ENCODE measurements at places on chromosomes 6 and 20. TPM values are rescaled to one million over a fixed set of nuclear protein-coding genes. Genes with fewer than 3 reads are reported as not detected.

The FLRT3 gene
- not detected for total RNA-seq

The ABHD16B gene
- 0.11 TPM for total RNA-seq

- DNase-seq, result no peak
These were observed 97.4 kb upstream of the SALL4 start for GRCh38 chr20:51899674-51900073.

The LINC00237 gene
- not detected for total RNA-seq

DNA sequence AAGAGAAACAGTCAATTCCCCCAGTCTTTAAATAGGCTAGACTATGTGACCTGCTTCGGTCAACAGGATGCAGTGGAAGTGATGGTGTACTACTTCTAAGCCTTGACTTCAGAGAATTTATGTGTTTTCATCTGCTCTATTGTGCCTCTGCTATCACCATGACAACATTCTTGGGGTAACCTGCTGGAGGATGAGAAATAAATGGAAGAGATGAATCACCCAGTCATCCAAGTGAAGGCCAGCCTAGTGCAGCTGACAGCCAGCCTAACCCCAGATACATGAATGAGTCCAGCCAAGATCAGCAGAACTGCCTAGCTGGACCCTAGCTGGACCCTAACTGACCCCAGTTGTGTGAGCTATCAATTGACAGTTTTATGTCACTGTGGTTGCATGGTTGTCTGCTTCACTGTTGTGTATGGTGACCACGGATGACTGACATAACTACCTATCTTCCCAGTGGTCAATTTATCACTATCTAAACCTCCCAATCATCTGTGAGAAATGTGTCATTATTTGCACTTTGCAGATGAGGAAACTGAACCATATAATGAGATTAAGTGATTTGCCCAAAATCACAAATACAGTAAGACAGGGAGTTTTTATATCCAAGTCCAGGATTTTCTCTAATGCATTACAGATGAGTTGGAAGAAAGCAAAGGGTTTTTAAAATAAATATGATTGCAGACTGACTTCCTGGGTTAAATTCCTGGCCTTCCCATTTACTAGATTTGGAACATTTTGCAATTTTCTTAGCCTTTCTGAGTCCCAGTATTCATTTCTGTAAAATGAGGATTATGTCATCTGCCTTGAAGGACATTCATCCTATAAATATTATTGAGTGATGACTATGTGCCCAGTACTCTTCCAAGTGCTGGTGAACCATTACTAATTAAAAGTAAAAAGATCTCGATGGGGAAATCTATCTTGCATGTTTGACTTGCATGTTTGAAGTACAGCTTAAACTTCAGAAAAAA is 136.4 kb upstream of the PLCB4 start:
- DNase-seq, result no peak

DNA sequence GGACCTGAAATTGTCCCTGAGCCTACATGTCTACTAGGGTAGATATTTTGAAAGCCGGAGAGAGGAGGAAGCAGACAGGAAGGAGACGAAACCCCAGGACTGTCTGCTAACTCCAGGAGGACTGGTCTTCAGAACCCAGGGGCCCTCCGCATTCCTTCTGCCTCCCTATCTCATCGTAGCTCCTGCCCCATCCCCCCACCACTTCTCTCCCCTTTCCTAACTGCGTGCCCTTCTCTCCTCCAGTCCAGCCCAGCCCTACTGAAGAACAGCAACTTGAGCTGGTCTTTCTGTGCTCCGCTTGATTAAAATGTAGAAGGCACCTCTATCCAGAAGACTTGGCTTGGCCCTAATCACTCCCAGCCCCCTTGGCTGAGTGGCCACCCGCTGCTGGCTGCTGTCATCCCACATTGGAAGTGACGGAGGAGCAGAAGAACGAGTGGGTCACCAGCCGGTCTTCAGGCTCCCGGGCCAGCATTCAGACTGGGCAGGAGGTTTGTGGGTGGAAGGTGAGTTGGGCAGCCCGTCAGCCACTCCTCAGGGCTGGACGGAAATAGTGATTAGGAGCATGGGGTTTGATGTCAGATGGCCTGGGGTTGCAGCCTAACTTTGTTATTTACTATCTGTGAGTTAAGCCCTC is 28.8 kb upstream of the ANGPT4 start:
- no peak for DNase-seq

DNA sequence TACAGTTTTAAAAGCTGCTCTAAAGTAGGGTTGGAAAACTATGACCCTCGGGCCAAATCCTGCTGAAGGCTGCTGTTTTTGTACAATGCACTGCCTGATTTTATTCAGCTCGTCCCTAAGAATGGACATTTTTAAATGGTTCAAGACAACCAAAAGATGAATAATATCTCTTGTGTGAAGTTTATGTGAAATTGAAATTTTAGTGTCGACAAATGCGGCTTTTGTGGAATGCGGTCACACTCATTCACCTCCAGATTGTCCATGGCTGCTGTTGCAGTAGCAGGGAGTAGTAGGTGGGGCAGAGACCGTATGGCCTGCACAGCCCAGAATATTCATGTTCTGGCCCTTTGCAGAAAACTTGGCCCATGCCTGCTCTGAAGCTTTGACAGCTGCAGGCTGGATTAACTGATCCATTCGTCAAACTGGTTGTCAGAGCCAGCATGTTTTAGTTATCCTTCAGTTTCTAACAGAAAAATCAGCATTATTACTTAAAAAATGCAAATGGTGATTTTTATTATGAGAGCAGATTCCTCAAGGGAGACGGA is 91.6 kb downstream of the PSMG4 start:
- DNase-seq, result no peak

- no peak for DNase-seq
These were observed 68.3 kb downstream of the ANKRD6 start for GRCh38 chr6:89501222-89501621.

GRCh38 chr6:158996856-158997255 is 3.1 kb downstream of the RSPH3 start:
- DNase-seq, result no peak

DNA sequence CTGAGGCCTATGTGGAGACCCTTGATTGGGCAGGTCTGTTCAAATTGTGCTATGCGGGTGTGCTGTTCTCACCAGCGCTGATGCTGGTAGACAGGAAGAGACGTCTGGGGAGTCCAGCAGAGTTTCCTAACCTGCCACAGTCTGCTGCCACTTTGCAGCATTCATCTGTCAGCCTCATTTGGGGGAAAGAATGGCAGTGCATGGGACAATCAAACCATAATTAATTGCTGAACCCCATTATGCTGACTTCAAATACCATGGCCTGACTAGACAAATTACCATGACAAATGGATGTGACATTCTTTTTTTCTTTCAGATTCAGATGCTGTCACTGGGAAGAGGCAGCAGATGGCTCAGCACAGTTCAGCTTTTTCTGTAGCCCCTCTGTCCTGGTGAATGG is 171.4 kb upstream of the SYNDIG1 start:
- DNase-seq, result no peak

- DNase-seq, result no peak
These were observed 212.9 kb downstream of the PAX1 start for GRCh38 chr20:21918398-21918797.

The LST1 gene
- total RNA-seq, result 9.1 TPM

The RNF8 gene
- total RNA-seq, result 23.8 TPM

GRCh38 chr6:89404512-89404911 is 7.6 kb downstream of the RRAGD start:
- DNase-seq, result no peak

DNA sequence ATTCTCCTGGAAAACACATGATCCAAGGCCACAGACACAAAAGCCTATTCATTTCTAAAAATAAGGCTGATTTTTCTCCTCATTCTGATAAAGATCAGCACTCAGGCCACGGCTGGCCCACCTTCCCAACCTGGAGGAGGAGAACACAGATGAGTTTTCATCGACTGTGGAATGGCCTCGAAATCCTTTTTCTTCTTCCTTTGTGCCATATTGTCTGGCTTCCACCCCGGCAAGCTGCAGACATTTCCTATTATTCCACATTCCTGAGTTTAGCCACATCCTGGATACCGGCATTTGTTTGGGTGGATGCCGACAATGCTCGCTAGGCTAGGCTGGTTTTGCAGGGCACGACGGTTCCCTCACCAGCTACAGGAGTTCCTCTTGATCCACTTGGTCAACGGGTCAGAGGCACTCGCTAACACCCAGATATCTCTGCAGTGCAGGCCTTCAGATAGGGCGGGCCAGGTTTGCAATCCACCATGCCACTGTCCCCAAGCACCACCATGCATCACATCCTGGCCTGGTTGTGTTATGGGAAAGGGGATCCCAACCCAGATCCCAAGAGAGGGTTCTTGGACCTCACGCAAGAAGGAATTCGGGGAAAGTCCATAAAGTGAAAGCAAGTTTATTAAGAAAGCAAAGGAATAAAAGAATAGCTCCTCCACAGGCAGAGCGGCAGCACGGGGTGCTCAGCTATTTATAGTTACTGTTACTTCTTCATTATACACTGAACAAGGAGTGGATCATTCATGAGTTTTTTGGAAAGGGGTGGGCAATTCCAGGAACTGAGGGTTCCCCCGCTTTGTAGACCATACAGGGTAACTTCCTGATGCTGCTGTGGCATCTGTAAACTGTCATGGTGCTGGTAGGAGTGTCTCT is 4.2 kb upstream of the CTSZ start:
- peak; percentile 16 for DNase-seq

GRCh38 chr6:33967265-33967767 is 163.5 kb upstream of the MLN start:
- no peak for DNase-seq

The MANEA gene
- total RNA-seq, result 22.4 TPM

The TBX18 gene
- not detected for total RNA-seq

DNA sequence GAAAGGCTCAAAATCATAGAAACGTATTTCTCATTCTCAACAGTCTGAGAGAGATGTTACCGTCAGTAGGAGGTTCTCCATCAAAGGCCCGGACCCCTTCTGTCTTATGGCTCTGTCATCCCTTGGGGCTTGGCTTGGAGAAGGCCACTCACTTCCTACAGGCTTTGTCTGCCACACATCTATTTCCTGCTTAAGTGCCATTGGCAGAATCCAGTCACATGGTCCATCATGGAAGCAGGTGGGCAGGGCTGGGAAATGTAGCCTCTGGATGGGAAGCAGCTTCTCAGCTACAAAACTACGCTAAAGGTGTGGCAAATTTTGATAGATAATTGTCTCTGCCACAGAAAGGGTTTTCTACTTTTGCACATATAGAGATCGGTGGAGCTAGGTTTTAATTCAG is 12.6 kb upstream of the ZFP64 start:
- no peak for DNase-seq

- no peak for DNase-seq
These were observed 125.3 kb downstream of the REV3L start for GRCh38 chr6:111357705-111358104.

The ADGB gene
- total RNA-seq, result not detected

DNA sequence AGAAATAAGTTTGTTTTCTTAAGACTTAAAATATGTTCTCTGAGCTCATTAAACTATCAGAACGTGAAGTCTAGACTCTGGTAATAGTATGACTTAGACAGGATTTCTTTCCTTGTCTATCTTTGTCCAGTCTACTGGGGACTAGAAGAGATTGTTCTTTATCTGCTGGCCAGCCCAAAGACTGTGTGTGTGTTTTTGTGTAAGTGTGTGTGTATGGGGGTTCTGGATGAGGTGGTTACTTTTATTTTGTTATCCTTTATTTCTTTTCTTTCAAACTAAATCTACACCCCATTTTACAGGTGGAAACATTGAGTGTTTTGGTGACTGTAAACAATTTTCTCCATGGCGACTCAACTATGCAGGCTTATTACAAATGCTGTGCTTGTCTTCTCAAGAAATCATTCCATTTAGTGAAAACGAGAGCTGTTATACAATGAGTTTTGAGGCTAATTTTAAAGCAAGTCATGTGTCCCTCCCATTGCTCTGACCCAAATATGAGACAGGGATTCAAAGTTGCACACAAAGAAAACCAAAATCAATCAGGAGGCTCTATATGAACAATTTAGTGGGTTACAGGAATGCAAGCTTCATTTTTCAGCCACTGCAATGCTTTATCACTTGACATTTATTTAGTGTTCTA is 97.6 kb downstream of the ELOVL5 start:
- no peak for DNase-seq

The ULBP2 gene
- 0.32 TPM for total RNA-seq

DNA sequence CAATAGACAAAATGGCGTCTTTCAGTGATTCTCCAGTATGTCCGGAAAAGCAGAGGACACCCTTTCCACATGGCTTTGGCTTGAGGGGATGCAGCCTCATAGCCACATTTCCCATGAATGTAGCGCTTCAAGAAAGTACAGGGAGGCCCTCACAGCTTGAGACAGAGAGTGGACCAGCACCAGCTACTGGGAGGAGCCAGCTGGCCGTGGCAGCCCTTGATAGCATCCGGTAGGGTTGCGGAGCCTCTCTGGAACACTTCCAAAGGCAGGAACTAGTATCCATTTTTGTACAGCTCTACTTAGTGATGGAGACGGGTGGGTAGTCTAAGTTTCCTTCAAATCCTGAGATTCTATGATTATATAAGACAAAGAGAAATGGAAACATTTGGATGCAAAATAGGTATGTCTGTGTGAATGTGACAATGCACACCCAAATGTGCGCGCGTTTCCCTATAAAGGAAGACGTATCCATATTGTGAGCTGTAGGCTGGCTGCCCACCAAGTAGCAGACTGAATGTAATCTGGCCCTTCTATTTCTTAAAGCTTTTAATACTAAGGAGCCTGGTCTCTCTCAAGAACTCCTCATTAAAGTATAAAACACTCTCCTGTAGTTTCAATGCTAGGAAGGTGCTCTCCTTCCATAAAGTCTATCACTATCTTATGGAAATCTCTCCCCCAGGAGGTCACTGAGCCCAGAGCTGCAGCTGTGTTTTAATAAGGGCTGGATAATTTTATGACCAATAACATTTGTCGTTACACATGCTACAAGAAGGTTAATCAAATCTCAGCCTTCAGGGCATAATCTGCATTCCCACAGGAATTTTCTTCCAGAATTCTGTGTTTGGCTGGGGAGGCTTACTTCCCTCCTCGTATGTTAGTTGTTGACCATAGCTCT is 74.0 kb downstream of the SOBP start:
- DNase-seq, result no peak

The ADAM33 gene
- not detected for total RNA-seq

DNA sequence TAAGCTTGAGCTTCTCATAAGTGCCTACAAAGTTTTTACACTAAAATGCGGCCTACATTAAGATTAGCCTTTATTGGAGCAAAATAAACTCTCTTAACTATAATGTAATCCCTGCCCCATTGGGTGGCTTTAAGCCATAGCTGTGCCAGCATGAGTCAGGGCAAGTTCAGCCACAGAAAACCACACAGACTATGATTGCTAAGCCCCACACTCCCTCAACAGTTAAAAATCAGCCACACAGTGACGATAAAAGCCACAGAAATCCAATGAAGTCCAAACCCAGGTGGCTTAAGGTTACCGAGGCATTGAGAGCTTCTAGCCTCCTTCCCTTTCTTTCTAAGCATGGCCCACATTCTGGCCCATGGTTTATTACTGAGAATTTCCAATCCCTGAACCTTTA is 61.6 kb downstream of the GRM1 start:
- no peak for DNase-seq

The RBPJL gene
- not detected for total RNA-seq

The BHLHE23 gene
- total RNA-seq, result not detected

The TRIM31 gene
- total RNA-seq, result not detected

GRCh38 chr6:41449399-41450245 is 96.6 kb upstream of the FOXP4 start:
- no peak for DNase-seq

The MAK gene
- 0.42 TPM for total RNA-seq

- no peak for DNase-seq
These were observed 41.0 kb upstream of the MPC1 start for GRCh38 chr6:166423781-166424180.

- no peak for DNase-seq
These were observed 175.5 kb downstream of the EYA2 start for GRCh38 chr20:47070176-47070575.

- DNase-seq, result no peak
These were observed 12.1 kb upstream of the IP6K3 start for GRCh38 chr6:33758815-33759216.

The PARD6B gene
- 6.2 TPM for total RNA-seq

- no peak for DNase-seq
These were observed 181.0 kb upstream of the ZNF217 start for GRCh38 chr20:53774461-53775203.
